ENCODE measurements at places on chromosomes 6 and 20.
A peak's percentile ranks its signal among the peaks of the same experiment; 100 is the strongest.

DNA sequence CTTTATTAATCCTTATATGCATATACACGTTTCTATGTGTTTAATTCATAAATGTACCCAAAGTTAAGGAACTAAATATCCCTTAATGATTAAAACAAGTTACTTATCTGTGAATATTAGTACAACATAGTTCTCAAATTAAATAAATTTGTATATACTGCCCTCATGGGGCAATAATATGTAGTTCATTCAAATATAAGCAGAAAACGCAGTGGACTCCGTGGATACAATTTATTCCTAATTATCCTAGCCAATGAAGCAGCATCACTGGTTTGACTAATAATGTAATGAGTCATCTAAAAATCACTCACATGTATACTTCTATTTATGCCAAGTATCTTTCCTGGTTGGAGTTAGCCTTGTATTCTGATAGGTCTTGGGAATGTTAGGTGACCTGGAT lies 111.6 kb downstream of the TBC1D32 start:
- no peak for DNase-seq

- DNase-seq, result no peak
Measured at GRCh38 chr20:10172998-10173655, 45.5 kb upstream of the SNAP25 start.

GRCh38 chr6:145733207-145733606 lies 2.1 kb downstream of the EPM2A start:
- DNase-seq, result no peak

GRCh38 chr6:52390361-52390727 lies 28.4 kb downstream of the PAQR8 start:
- DNase-seq, result peak; percentile 40

- no peak for DNase-seq
Measured at GRCh38 chr6:134472661-134473060, 154.7 kb upstream of the SGK1 start.

DNA sequence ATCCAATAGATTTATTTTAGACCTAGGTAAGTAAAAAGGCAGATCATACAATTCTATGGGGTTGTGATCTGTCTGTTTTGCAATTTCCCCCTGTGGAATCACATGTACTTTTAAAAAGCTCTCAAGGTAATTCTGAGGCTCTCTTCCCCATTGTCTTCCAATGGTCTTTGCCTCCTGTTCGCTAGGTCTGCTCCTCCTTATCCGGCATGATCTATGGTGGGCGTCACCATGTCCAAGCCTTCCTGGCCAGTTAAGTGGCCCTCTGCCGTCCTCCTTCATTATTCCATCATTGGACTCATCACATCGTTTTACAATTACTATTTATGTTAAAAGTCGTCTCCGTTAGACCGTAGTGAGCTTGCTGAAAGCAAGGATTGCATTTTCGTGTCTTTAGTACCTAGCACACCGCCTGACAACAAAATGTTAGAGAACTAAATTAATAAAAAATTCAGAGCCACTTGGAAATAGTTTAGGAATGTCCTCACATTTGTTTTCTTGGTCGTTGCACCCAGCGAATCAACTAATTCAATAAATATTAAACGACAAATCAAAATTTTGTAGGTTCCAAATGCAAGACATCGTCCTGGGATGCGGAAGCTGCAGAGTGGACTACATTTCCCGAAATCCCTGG lies 2.2 kb upstream of the STXBP5 start:
- DNase-seq, result no peak

GRCh38 chr6:117602899-117603588 lies 733 bp upstream of the GOPC start:
- no peak for DNase-seq

Measured in T-helper 9 cell (primary cell).